ENCODE measurements at places on chromosomes 12 and 14.

DNA sequence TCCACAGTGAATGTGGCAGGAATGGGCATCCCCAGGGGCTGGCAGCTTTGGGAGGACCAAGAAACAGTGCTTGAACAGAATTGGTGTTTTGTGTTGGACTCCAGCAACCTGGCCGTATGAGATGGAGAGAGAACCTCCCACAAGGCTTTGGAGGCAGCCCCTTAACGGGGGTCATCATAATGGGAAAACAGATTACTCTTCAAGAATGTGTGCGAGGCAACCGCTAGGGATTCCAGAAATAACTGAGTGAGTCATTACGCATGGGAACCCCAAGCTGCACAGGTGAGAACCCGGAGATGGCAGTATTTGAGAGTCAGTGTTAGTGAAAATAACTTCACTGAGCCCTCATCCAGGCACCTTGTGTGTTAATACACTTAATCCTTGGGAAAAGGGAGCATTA, 567.8 kb upstream of the TBX3 start:
- no peak for DNase-seq

GRCh38 chr12:51846911-51847642, 1.4 kb downstream of the FIGNL2 start:
- no peak for DNase-seq

DNA sequence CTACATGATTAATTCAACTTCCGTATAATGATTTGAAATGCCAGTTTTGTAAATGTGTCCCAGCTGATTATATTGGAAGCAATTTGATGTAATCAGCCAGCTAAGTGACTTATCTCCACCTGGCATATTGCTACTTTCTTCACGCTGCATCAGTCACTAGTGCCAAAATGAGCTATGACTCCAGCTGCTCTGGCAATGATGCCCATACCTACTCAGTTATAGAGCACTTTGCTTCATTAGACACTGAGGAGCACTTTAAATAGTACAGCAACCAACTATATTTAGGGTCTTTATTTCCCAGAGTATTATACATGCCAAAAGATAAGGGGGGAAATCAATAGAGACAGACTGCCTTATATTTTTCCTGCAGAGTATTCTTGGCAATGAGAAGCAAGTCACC, 67.9 kb upstream of the LIN7A start:
- DNase-seq, result no peak

GRCh38 chr12:96064271-96064670, 28.9 kb upstream of the LTA4H start:
- DNase-seq, result no peak

DNA sequence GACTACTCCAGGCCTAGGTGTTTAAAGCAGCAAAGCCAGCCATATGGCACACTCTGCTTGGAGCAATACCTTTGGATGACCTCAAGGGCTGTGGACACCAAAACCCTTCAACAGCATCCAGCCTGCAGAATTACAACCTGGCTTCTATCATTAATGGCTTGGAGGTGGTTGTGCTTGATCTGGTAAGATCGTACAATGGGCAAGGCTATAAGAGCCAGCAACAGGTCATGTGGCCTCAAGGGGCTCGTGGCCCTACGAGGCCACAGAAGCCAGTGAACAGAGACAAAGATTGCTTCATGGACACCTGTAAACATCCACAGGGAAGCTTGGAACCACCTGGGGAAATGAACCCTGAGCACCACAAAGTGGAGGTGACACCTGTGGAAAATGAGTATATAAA, 657.3 kb downstream of the BCL11B start:
- no peak for DNase-seq

DNA sequence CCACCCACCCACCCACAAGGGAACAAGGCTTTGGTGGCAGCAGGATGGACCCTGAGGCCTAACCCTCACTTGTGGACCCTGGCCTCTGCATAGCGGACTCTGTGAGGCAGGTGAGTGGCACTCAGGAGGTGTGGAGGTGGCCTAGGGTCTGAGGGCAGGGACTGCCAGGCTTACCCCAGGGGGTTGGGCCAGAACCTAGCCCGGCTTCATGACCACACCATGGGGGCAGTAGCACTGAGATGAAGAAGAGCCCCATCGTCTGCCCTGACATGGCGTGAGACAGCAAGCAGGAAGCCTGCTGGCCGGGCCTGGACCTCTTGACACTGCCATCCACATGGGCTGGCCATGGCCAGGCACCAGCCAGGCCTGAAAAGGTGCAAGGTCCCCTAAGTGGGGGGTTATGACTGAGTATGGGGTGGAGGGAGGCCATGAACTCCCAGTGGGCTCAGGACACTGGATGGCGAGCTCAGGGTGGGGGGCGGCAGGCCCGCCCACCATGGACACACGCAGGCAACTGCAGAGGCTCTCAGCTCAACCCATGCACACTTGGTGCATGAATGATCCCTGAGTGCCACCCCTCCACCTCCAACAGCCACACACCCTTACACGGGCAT, 29.3 kb downstream of the JAG2 start:
- no peak for DNase-seq

GRCh38 chr14:58813745-58814144, 176.0 kb downstream of the DACT1 start:
- no peak for DNase-seq

DNA sequence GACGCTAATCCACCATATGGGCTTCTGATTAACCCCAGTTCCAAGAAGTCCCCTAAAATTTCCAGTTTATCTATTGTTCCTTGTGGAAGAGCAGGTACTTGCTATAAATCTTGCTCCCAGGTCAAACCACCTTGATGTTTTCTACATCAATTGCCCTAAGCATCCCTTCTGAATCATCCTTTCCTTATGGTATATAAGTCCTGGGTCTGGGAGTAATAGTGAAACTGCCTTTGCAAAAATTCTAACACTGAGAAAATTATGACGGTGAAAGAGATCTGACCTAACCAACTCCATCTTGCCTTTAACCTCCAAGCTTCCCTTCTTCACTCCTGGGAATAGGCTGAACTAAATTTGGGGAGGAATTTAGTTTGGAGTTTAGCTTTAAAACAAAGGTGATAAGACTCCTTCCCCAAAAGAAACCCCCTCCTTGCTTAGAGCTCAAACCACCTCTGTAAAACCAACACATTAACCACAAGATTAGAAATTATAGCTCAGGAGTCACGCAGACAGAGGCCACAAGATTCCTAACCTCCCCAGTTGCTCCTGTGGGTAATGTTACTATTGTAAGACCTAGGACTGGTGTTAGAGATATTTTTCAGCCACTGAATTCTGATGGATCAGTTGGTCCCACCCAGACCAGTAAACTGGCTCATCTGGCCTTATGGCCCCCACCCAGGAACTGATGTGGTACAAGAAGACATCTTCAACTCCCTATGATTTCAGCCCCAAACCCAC, 33.8 kb upstream of the DTX1 start:
- no peak for DNase-seq

GRCh38 chr12:32534698-32535097, 135.3 kb downstream of the FGD4 start:
- no peak for DNase-seq

- DNase-seq, result no peak
These were observed 1.5 kb downstream of the ATP2B1 start for GRCh38 chr12:89706986-89707702.

- DNase-seq, result no peak
These were observed 5.6 kb downstream of the SH2B3 start for GRCh38 chr12:111411185-111411764.

DNA sequence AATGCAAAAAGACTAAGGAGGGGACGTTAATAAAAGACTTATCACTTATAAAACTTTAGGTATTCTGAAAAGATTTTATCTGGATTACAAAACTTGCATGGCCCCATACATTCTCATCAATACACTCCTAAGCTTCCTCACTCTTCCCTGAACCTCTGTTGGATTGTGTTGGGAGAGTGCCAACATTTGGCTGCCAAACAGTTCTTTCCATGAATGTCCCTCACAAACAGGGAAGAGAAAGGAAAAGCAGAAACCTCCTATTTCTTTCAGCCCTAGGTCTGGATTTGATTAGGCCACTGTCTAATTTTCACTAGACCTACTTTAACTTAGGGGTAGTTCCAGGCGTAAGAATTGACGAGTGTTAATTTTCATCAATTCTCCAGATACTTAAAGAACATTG, 11.7 kb downstream of the PTHLH start:
- DNase-seq, result no peak

DNA sequence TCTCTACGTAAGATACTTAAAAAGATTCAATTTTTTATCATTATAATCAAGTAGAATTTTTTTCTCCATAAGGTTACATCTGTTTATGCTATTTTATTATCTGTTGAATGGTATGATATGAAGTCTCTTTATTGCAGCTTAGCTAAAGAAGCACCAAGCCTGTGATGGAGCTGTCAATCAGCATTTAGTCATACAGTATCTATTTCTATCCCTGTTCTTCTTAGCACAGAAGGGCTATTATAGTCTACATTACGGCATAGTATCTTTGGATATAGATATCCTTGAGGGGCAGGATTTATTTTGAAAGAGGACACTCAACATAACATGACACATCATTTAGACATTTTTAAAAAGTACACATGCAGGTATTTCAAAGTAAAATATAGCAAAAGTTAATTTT, 277.1 kb downstream of the FOXG1 start:
- DNase-seq, result no peak

DNA sequence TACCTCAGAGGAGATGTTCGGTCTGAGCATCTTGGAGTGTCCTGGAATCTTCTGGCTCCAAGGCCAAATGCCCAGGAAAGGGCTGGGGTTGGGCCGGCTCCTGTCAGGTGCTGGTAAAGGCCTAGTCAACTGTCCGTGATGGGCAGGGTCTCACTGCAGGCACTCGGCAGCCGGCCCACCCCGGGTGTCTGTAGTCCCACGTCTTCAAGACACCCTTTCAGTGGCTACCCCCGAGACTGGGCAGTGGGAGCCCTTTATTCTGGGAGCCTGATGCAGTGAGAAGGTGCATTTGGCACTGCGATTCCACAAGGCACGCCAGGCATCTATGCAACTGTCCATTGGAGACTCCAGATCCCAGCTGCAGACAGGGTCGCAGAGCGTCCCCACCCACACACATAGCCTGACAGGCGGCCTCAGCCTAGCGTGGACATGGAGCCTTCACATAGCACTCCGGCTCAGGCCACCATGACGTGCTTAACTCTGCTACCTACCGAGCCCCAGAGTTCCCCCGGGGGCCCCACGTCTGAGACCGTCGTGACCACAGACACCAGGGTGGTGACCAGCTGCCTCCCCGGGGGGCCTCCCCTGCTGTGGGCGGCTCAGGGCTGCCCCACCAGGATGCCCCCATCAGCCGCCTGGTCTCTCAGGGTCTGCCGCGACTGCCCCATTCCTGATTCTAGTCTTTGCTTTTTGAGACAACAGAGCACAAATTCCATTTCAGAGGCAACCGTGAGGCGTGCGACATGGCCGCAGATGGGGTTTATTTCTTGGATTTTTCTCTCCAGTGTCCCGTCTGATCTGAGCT, 331.8 kb upstream of the SFSWAP start:
- DNase-seq, result no peak

DNA sequence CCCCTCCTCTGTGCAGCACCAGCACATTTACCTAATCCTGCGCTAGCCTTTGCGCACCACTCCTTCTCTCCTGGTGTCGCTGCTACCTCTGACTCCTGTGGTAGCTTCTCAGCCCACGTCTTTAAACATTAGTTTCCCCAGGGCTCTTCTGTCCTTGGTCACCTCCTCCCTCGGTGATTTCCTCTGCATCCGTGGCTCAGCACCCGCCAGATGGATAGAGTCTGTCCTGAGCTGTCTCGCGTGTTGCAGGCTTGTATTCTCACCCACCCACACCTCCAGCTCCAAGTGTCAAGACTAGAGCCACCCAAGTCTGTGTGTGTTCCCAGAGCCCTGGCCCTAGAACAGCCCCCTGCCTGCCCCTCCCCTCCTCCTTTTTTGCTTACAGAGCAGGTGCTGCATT, 83.2 kb downstream of the EML1 start:
- DNase-seq, result no peak

DNA sequence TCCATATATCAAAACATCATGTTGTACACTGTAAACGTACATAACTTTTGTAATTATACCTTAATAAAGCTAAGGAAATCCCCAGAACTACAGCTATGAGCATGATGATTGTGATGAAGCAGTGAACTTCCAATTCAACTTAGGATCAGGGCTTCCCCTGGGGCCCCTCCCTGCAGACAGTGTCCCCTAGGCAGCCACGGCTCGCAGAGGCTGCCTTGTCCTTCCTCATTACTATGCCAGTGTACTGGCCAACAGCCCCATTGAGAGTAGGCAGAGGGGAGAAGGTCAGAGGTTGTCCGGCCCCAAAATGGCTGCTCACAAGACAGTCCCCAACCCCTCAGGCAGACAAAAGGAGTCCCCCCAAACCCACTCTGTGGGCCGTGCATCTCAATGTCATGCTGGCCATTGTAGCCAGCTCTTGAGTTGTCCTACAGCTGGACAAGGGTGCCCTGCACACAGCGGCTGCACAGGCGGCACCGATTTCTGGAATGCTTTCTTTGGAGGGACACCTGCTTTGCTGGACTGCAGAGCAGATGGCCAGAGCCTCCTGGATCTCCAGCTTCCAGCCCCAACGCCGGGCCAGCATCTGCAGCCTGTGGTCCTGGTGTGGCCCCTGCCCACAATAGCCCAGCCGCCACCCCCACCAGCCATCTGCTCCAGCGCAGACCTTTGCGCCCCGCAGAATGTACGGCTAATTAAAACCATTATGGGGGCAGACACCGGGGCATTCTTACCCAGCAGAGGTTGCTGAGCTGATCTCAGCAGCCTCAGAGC, 46.1 kb downstream of the NIN start:
- DNase-seq, result no peak

DNA sequence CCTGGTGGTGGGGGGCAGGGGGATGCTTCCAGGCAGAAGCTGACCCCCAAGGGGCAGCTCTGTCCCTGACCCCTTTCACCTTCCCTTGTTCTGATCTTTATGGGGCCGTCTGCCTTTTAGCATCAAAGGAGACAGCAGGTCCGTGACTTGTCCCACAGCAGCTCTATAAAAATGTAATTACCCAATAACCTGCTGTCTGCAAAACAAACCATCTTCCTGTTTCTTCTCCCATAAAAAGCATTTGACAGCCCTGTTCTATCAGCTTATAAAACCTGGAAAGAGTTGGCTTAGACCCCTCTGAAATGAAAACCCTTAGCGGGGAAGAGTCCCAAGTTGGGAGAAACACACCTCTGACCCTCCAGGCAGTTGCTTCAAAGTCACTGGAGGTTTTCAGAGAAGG, 416.9 kb downstream of the MED13L start:
- DNase-seq, result no peak

GRCh38 chr12:11833174-11833895, 183.9 kb downstream of the ETV6 start:
- no peak for DNase-seq

- no peak for DNase-seq
These were observed 189.5 kb downstream of the PHLDA1 start for GRCh38 chr12:75842090-75842489.

DNA sequence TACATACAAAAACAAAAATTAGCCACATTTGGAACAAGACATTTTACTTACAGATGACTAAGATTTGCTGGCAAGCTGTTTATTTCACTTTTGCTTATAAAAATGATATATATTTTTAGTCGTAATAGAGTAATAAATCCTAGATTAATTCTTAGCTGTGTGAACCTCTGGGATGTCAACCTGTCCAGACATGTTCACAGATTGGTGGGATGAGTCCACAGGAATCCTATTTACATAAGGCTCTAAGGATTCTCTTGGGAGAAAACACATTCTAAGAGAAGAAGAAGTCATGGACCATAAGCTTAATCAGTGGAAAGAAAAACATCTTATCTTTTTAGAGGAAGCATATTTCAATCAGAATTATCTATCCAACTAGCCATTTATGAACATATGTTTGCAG, 797.4 kb downstream of the C12orf50 start:
- no peak for DNase-seq

Data from activated CD4-positive, CD25-positive, alpha-beta regulatory T cell treated with anti-CD3 and anti-CD28 coated beads, Interleukin-2, amount 50 U/mL, for 16 hours (primary cell).